ENCODE measurements at places on chromosomes 2 and 18.
A peak's percentile ranks its signal among the peaks of the same experiment; 100 is the strongest.

DNA sequence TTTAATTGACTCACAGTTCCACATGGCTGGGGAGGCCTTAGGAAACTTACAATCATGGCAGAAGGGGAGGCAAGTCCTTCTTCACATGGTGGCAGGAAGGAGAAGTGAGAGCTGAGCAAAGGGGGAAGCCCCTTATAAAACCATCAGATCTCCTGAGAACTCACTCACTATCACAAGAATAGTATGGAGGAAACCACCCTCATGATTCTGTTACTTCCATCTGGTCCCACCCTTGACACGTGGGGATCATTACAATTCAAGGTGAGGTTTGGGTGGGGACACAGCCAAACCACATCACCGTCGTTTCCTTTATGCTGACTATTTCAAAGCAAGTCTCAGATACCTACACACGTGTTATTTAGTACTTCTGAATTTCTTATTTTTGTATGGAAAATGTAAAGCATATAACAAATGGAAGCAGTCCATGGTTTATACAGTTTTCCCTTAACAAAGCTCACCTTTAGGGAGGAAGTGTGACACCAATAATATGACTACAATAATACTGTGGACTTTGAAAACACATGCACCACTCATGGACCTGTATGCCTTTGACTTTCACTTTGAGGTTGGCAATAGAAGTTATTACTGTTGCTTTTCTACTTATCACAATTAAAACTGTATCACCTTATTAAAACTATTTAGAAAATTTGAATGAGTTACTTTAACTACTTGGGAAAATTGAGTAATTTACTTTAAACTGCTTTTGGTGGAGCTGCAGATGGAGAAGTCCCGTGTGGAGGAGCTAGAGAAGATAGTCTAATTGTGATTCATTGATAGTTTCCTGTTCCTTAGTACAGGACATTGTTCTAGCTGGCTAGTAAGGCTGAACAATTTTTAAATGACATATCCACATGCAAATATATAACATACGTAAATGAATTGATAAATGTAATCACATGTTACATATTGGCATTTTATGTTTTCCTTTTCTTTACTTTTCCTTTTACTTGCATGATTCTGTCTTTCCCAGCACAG lies 37.3 kb downstream of the MTCL1 start:
- DNase-seq, result no peak

DNA sequence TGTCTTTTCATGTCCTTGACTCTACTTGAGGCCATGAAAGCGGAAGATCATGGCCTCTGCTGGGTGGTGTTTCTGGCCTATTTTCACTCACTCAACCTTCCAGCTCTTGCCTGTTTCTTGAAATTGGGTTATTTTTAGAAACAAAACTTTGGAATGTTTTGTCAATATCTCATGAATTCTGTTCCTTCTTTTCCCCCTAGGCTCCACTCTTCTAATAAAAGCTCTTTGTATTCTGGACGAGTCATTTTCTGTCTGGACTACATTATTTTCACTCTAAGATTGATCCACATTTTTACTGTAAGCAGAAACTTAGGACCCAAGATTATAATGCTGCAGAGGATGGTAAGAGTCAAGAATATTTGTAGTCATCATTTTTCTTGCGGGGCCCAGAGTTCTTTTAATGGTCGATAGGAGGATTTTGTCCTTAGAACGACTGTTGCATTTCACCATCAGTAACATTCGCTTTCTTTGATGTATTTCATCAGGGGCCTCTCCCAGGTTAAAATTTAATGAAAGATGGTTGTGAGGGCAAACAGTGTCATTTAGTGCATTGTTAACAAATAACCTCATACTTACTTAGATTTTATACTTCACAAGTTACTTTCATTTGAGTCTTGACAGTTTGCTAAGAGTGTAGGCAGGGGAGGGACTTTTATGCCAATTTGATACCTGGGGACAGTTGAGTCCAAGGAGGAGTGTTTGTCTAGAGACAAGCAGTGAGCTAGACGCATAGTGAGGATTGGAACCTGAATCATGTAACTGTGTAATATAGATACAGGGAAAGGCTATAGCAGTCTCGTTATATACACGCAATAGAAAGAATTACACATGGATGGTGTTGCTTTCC lies 64.6 kb downstream of the TRPM8 start:
- DNase-seq, result no peak

- no peak for DNase-seq
These were observed 131.3 kb downstream of the DDX1 start for GRCh38 chr2:15722980-15723379.

- no peak for DNase-seq
These were observed 79.6 kb downstream of the SLC4A10 start for GRCh38 chr2:161703863-161704262.

DNA sequence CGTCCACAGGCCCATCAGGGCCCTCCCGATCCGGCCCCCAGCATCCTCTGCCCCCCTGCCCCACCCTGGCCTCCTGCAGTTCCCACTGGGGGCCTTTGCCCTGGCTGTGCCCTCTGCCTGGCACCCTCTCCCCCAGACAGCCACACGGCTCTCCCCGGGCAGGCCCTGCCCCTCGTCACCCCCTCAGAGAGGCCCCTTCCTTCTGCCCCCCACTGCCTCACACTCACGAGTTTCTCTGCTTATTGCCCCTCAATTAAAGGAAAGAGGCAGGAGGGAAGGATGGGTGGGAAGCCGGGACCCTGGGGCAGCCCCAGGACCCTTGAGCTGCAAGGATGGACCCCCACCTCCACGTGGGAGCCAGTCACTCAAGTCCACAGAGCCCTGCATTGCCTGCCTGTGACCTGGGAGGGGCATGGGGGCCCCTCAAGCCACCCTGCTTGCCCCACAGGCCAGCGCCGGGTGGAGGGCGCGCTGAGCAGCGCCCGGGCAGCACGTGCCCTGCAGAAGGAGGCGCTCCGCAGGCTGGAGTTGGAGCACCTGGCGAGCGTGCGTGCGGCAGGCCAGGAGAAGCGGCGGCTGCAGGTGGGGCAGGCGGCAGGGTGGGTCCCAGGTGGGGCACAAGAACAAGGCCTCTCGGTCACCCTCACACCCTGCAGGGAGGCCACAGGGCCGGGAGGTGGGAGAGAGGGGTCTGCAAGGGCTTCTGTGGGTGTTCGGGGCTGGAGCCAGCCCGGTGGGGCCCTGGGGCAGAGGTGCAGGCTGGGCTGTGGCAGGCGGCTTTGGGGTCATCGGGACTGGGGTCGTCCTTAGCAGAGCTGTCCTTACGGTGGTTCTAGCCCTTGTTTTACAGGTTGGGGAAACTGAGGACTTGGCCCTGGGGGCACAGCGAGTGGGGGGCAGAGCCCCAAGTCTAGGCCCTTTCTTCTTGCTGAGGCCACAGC lies 30.5 kb upstream of the SNED1 start:
- DNase-seq, result no peak

GRCh38 chr2:27549303-27549702 lies 33.5 kb upstream of the ZNF512 start:
- no peak for DNase-seq

- no peak for DNase-seq
These were observed 101.6 kb downstream of the ADCYAP1 start for GRCh38 chr18:1006304-1006703.

- no peak for DNase-seq
These were observed 45.7 kb upstream of the LYPD1 start for GRCh38 chr2:132715386-132716351.

GRCh38 chr2:28662044-28662443 lies 89.6 kb upstream of the PPP1CB start:
- no peak for DNase-seq

DNA sequence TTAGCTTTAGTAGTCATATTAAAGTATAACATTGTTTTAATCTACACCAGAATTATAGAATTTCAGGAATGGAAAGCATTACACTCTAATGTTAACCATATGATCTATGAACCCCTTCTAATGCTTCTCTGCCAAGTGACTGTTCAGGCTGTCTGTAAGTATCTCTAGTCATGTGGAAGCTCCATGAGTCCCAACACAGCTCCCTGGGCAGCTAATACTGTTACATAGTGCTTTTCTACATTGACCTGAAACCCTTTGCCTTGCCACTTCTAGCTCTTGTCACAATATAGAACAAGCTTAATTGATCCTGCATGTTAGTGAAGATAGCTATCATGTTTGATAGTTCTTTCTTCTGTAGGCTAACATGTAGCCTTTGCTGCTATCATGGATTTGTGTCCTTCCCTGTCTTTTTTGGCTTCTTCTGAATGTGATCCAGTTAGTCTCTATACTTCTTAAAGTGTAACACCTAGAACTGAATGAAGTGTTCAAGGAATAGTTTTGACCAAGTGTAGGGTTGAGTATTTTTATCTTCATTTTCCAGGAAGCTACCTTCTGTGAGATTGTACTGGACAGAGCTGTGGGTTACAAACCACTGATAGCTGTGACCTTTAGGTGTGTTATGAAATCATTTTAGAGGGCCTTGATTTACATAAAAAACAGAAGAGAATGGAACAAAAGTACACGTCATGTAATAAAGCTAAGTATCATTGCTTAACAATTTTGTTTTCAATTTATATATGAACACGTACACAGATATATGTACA lies 23.7 kb downstream of the BABAM2 start:
- DNase-seq, result no peak

- DNase-seq, result no peak
These were observed 83.8 kb downstream of the FAM117B start for GRCh38 chr2:202718614-202719013.

DNA sequence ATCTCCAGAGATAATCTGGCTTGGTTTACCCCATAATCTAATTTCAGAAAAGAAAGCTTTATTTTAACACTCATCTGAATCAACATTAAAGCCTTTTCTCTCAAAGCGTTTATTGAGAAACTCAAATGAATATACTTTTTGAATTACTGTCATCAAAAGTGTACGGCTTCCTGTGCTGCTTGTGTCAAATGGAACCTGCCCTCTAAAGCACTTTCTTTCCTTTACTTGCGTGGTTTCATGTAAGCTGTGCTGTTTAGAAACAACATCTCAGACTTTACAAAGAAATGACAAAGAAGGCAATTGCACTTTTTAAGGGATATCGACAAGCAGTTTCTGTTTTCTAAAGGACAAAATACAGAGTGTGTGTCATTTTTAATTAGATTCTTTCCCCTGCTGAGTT lies 35.1 kb downstream of the CYBRD1 start:
- DNase-seq, result no peak

- no peak for DNase-seq
These were observed 161.2 kb upstream of the EPAS1 start for GRCh38 chr2:46135958-46136357.

GRCh38 chr2:228731517-228731916 lies 539.6 kb downstream of the PID1 start:
- no peak for DNase-seq

GRCh38 chr2:102290594-102290993 lies 20.8 kb upstream of the IL1RL1 start:
- DNase-seq, result no peak

DNA sequence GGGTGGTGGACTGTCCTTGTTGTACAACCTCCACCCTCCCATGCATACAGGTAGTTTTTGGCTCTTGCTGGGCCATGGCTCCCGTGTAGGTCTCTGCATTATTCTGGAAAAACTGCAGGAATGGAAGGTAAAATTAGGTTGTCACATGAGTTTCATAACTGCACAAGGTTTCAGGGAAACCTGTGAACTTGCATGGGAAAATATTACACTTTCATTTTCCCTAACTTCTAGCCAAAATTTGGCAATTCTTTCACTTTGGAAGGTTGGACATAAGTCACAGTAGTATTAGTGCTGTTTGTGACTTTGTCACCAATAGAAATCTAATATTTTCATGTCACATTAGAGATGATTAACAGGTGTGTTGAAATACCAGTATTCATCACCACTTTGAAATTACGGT lies 118.1 kb upstream of the MGAT5 start:
- no peak for DNase-seq

- DNase-seq, result peak; percentile 6
These were observed 83.9 kb downstream of the PDK1 start for GRCh38 chr2:172639823-172640222.

All from erythroblast (primary cell).